ENCODE measurements at places on chromosomes 7 and 10. TPM values are rescaled to one million over a fixed set of nuclear protein-coding genes. Genes with fewer than 3 reads are reported as not detected.

GRCh38 chr7:100189061-100189460 is 11.3 kb downstream of the STAG3 start:
- DNase-seq = no peak

DNA sequence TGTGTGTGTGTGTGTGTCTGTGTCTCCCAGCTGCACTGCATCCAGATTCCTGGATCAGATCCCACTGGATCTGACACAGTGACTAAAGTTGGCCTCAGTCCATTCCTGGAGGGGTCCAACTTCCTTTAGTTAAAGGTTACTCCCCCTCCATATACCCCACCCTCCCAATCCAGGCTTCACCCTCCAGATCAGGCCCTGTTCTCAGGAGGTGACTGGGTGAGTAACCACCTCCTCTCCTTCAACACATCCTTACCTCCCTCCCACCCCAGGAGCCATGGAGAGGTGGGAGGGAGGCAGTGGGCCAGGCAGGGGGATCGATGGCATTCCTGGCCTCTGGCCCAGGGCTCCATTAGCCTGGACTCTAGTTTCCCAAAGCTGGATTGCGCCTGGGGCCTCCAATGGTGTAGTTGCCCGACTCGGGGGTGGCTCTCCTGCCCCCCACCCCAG is 11.3 kb downstream of the KCNIP2 start:
- no peak for DNase-seq

- no peak for DNase-seq
These were observed 3.3 kb downstream of the INSYN2A start for GRCh38 chr10:127193125-127193524.

DNA sequence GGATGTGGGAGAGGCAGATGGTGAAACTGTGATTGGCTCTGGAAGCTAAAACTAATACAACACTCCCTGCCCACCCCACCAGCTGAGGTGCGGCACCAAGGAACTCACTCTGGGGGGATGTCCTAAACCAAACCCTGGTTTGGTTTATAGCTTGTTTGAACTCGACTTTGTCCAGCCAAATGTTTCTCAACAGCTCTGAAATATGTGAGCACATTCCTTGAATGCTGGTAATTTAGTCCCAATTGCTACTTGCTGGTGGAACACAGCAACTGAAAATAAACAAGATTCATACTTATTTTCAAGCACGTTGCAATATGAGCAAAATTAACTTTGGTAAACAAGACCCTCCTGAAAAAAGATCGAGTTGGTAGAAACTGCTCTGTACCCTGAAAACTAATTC is 39.7 kb upstream of the CARD11 start:
- no peak for DNase-seq

NEURL1 gene
- total RNA-seq = 3.8 TPM
